ENCODE measurements at places on chromosomes 7 and 10.

GRCh38 chr10:88932539-88933256 lies 19.9 kb downstream of the ACTA2 start:
- DNase-seq: no peak

GRCh38 chr10:49382226-49382625 lies 13.7 kb downstream of the DRGX start:
- DNase-seq: no peak

DNA sequence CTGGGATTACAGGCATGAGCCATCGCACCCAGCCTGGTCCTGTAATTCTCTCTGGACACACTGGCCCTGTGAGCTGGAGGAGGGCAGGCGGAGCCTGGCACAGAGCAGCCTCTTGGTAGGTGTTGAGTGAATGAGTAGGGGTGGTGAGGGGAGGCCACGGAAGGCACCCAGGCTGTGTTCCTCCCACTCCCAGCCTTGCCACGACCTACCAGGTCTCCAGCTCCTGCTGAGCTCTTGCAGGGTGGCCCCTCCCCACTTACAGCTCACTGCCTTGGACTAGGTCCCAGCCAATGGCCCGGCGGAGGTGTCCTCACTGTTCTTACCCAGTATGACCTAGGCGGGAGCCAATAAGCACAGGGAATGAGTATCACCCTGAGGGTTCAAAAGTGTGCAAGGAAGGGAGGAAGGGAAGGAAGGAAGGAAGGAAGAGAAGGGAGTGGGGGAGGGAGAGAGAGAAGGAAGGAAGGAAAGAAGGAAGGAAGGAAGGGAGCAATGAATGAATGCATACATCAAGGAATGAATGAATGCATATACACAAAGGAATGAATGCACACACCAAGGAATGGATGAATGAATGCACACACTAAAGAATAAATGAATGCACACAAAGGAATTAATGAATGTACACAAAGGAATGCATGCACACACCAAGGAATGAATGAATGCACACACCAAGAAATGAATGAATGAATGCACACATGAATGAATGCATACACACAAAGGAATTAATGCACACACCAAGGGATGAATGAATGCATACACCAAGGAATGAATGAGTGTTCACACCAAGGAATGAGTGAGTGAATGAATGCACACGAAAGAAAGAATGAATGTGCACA lies 45.5 kb downstream of the GTF2IRD1 start:
- DNase-seq: no peak

GRCh38 chr10:69346776-69347175 lies 68.5 kb downstream of the HK1 start:
- DNase-seq: no peak

GRCh38 chr10:133129071-133129858 lies 30.8 kb upstream of the KNDC1 start:
- DNase-seq: no peak

DNA sequence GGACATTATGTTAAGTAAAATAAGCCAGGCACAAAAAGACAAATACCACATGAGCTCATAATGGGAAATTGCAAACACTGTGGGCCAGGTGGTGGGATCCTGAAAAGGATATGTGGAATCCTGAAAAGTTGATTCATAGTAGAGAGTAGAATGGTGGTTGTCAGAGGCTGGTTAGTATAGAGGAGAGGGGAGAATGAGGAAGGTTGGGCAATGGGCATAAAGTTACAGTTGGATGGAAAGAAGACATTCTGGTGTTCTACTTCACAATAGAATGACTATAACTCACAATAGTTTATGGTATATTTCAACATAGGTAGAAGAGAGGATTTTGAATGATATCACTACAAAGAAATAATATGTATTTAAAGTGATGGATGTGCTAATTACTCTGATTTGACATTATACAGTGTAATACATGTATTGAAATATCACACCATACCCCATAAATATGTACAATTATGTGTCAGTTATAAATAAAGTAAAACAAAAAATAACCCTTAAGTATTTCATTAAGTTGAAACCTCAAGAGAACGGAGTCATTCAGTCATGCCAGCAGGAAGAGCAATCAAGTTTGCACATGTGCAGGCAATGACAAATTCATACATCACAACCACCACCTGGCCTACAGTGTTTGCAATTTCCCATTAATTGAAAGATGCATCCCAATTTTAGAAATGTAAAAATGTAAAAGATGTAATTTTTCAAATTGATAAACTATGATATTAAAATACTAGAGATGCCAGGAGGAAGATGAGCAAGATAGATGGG lies 156.7 kb downstream of the MAGI2 start:
- no peak for DNase-seq

DNA sequence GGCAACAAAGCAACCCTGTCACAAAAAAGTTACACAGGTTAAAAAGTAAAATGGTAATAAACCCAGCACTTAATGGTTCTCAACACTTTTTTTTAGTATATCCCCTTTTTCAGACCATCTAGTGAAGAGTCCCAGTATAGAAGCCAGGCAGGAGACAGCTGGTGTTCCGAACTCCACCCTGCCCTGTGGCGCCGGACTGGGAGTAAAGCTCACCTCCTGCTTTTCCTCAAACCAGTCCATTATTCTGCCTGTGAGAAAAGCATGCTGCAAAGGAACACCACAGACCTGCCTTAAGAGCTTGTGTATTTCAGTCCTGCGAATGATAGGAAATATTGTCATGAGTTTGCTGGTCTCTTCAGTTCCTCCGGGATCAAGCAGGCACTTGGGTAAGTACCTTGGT lies 81.0 kb downstream of the EZH2 start:
- no peak for DNase-seq

GRCh38 chr7:102220960-102221800 lies 65.5 kb upstream of the SH2B2 start:
- no peak for DNase-seq

GRCh38 chr10:123835575-123835974 lies 56.0 kb downstream of the CPXM2 start:
- DNase-seq: no peak

GRCh38 chr10:129788215-129788614 lies 175.9 kb downstream of the EBF3 start:
- DNase-seq: no peak

- DNase-seq: no peak
Observed at GRCh38 chr7:91126762-91127161, 137.5 kb upstream of the FZD1 start.

DNA sequence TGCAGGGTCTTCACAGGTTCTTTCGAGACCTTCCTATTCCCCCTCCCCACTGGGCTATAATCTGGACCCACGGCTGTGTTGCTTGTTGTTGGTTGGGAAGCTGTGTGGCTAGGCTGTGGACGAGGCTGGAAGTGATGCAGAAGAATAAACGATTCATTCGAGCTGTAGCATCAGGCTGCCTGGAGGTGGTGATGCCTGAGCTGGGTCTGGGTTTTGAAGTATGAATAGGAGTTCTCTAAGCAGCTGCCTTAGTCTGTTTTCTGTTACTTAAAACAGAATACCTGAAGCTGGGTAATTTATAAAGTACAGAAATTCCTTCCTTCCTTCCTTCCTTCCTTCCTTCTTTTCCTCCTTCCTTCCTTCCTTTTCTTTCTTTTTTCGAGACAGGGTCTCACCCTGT lies 126.5 kb upstream of the ZEB1 start:
- no peak for DNase-seq

DNA sequence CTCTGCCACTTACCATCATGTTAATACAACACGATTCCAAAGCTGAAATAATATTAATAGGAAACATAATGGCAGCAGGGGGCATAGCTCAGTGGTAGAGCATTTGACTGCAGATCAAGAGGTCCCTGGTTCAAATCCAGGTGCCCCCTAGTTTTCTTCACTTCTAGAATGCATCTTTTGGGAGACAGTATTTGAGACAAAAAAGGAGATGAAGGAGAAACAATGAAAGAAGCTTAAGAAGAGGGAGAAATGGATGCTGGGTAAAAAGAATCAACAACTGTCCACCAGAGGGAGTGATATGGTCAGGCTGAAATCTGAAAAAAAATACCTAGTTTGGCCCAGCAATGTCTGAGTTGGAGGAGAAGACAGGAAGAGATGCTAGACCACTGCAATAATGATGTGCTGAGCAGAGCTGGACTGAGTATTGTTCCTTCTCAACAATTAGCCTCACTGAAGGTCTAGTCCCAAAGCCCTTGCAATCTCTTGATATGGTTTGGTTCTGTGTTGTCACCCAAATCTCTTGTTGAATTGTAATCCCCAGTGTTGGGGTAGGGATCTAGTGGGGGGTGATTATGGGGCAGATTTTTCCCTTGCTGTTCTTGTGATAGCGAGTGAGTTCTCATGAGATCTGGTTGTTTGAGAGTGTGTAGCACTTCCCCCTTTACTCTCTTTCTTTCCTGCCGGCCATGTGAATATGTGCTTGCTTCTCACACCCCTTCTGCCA lies 48.3 kb downstream of the ZNF783 start:
- no peak for DNase-seq

- no peak for DNase-seq
Observed at GRCh38 chr10:58932126-58932525, 244.3 kb upstream of the PHYHIPL start.

DNA sequence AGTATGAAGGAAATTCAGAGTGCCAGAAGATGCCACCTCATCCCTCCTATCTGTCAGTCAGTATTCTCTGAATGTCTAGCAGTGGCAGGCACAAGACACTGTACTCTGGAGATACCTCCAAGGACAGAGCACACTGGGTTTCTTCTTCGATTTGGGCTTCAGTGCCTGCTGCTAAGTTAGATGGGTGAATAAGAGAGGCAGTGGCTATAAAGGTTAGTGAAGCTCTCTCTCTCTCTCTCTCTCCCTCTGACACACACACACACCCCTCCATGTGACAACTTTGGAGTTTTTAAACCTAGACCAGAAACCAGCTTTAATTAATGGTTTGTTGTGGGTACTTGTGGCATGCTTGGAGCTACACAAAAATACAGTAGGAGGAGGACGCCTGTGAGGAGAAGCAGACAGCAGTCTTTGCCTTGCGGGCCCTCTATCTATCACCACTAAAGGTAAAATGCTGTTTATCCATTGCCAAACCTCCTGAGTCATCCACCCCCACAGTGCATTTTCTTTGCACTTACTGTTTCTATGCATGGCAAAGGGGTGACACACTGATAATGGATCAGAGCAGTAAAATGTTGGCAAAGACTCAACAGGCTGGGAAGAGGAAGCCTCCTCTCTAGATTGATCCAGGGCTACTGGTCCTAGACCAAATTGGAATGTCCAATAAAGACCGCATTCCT lies 102.5 kb downstream of the TRIL start:
- no peak for DNase-seq

GRCh38 chr10:64976150-64976549 lies 1454.9 kb downstream of the REEP3 start:
- no peak for DNase-seq

DNA sequence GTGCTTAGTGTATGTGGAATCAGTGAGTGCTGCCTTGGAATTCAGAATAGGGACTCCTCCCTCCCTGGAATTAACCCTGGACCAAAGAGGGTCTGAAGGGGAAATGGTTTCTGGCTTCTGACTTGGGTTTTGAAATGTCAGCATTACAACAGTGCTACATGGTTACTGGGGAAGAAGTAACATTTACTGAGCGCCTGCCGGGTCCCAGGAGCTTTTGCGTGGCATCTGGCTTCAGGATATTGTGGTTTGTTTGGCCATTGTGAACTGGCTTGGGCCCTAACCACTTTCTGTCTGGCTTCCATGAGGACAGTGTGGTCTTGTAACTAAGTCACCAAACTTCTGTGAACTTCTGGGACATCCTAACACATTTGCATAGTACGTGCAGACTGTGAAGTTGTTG lies 21.3 kb downstream of the TSPAN15 start:
- no peak for DNase-seq

GRCh38 chr7:84154991-84155781 lies 39.4 kb downstream of the SEMA3A start:
- DNase-seq: no peak

DNA sequence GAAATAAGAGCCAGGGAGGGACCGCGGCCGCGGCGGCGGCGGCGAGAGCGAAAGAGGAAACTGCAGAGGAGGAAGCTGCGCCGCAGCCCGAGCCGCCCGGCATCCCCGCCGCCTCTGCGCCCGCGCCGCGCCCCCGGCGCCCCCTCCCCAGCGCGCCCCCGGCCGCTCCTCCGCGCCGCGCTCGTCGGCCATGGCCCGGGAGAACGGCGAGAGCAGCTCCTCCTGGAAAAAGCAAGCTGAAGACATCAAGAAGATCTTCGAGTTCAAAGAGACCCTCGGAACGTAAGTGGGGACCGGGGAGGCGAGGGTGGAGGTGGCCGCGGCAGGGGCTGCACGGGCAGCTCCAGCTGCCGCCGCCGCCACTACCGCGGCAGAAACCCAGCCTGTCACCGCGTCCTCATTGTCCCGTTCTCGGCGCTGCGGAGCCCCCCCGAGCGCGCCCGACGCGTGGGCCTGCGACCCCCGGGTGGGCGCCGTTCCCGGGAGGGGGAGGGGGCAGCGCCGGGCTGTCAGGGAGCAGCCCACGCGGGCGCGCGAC lies 351 bp downstream of the CAMK1D start:
- no peak for DNase-seq

DNA sequence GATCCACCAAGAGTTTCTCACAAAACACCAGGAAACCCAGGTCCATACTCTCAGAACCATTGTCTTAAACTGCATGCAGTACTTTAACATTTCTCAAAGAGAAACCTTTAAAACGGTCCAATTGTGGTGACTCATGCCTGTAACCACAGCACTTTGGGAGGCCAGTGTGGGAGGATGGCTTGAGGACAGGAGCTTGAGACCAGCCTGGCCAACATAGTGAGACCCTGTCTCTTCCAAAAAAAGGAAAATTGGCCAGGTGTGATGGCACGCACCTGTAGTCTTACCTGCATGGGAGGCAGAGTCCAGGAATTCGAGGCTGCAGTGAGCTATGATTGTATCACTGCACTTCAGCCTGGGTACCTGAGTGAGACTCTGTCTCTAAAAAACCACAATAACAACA lies 97.5 kb upstream of the OIT3 start:
- no peak for DNase-seq

DNA sequence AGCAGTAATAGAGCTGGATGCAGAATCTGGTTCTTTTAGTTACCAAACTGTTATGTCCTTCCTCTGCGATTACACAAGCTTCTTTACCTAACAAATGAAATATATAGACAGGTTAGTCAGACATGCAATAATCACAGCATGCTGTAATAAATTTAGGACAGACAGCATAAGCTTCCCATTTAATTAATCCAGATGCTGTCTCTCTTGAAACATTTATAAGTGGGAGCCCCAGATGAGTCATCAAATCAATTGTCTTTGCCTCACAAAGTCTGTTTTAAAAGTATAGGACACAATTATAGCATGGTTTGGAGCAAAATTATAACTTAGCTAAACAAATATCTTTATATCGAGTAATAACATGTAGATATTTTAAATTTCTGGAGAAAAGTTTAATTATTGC lies 1.6 kb downstream of the CDNF start:
- no peak for DNase-seq
